A549 treated with Hydrocortisone at 1 μM for 4 hours (cell line): ENCODE measurements at places on chromosomes 7 and 10. TPM values are rescaled to one million over a fixed set of nuclear protein-coding genes. Genes with fewer than 3 reads are reported as not detected.

Gene ASAH2
- 2.2 to 3.8 TPM (median 2.3 TPM) in 5 replicates for total RNA-seq

Gene LRRC4
- not detected in 5 replicates for total RNA-seq

Gene GBX1
- 0.10 to 0.17 TPM in 2 of 5 replicates, not detected in the others for total RNA-seq

Gene VWDE
- 0.31 to 0.70 TPM (median 0.43 TPM) in 5 replicates for total RNA-seq

Gene DGKI
- total RNA-seq, result 0.02 to 0.82 TPM (median 0.43 TPM) in 5 replicates

Gene ATOH7
- total RNA-seq, result 0.10 to 0.27 TPM (median 0.22 TPM) in 5 replicates

Gene DNAJC12
- total RNA-seq, result 47.0 to 62.1 TPM (median 57.0 TPM) in 5 replicates

Gene CLEC5A
- not detected in 5 replicates for total RNA-seq

Gene GFRA1
- total RNA-seq, result 7.7 to 10.4 TPM (median 10.3 TPM) in 5 replicates

Gene OIT3
- 0.07 TPM in 2 of 5 replicates, not detected in the others for total RNA-seq

Gene DEPP1
- 1.5 to 3.2 TPM (median 2.0 TPM) in 5 replicates for total RNA-seq

Gene KCNK18
- not detected in 5 replicates for total RNA-seq

Gene VSTM2A
- not detected in 5 replicates for total RNA-seq

Gene CNTNAP2
- total RNA-seq, result 0.01 to 0.10 TPM (median 0.02 TPM) in 3 of 5 replicates, not detected in the others

Gene FKBP6
- not detected in 5 replicates for total RNA-seq

Gene STAG3
- 0.07 to 0.52 TPM (median 0.15 TPM) in 5 replicates for total RNA-seq

Gene GPR26
- total RNA-seq, result not detected in 5 replicates

Gene PON2
- total RNA-seq, result 343 to 385 TPM (median 382 TPM) in 5 replicates

Gene CAPZA2
- total RNA-seq, result 111 to 181 TPM (median 123 TPM) in 5 replicates

Gene FAM237B
- total RNA-seq, result 0.02 to 0.06 TPM (median 0.03 TPM) in 4 of 5 replicates, not detected in the other

Gene ICA1
- total RNA-seq, result 1.2 to 1.7 TPM (median 1.5 TPM) in 5 replicates

Gene ODAD2
- total RNA-seq, result 0.05 TPM in 1 of 5 replicates, not detected in the others

Gene ST8SIA6
- 0.06 to 0.12 TPM (median 0.06 TPM) in 4 of 5 replicates, not detected in the other for total RNA-seq
